Kidney glomerular epithelial cell (primary cell): ENCODE measurements at places on chromosomes 4 and X.

GRCh38 chr4:165627128-165627527 lies 245.9 kb upstream of the TLL1 start:
- DNase-seq = no peak

DNA sequence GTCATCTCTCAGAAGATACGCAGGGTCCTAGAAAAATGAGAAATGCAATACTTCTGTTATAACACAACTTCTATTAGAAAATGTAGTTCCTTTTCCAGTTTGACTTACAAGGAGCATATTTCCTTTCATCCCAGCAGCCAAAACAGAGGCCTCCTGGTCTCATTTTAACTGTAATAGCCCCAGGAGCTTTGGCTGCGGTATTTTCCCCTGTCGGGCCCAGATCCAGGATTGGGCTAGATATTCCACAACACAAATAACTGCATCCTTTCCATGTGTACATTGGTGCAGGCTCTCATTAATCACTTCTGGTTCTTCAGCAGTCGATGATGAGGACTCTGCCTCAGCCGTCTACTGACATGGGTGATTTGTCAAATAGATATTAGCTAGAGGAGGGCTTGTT lies 166.1 kb downstream of the TENM3 start:
- DNase-seq = no peak

GRCh38 chr4:16844816-16845586 lies 53.4 kb downstream of the LDB2 start:
- DNase-seq = no peak

DNA sequence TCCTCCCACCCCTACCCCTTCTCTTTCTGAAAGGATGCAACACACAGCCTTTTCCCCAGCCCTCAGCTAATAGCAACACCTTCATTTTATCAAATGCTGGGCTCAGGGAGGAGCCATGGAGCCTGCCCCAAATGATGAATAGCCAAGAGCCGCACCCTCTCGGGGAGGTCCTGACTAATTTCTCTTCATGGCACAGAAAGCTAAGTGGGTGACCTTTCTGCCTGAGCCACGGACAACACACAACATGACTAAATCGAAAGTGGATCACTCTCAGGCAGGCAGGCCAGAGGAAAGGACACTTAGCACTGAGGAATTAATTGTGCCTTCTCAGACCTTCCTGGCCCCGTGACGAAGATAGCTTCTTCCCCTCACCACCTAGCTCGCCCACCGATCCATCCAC lies 165.1 kb upstream of the RAI2 start:
- no peak for DNase-seq

- no peak for DNase-seq
Measured at GRCh38 chr4:20681271-20681670, 19.0 kb upstream of the PACRGL start.
